H1 (cell line): ENCODE measurements at places on chromosomes 6 and 20. TPM values are rescaled to one million over a fixed set of nuclear protein-coding genes. Genes with fewer than 3 reads are reported as not detected.

- DNase-seq = no peak
These were observed 1.8 kb downstream of the MOCS1 start for GRCh38 chr6:39932386-39932910.

The EFCAB8 gene
- 0.02 and 0.06 TPM in 2 replicates for polyA plus RNA-seq

GRCh38 chr6:149317644-149318571 is at the start of gene TAB2:
Gene TAB2, plus strand, starts transcription at chr6:149317712. Its CDS starts 52,286 bp downstream, at chr6:149369998.
- DNase-seq = no peak

DNA sequence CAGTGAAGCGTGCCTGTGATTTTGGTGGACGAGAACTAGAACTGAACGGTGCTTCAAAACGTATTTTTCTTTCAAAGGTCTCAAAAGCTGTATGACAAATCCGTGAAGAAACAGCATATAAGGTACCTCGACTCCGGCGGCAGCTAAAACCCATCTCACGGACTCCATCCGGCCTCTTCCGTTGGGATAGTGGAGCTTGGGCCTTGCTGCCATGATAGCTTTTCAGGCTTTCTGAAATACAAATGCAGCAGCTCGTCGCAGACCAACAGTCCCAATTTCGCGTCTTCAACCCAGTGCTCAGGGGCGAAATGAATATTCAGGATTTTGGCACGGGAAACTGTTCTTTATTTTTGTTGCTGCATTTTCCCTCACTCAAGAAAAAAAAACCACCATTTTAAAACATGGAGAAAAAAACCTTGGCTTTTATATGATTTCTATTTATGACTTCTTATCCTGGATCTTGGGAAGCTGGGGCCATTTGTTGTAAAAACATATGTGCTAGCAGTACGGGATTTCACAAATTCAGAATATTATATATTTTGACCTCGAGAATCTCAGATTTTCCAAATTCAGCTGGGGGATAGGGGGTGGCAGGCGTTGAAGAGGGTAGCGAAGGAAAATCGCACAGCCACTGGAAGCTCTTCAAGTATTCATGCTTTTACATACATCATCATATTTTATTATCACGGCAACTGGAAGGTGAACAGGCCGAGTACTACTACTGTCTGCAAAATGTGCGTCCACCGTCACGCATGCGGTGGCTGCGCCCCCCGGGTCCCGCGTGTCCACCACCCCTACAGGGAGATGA is 849 bp downstream of the GSTA4 start:
- DNase-seq = no peak

The DEFB124 gene
- polyA plus RNA-seq = not detected in 2 replicates

The DAAM2 gene
- polyA plus RNA-seq = 1.5 and 1.8 TPM in 2 replicates

The PSORS1C2 gene
- 0.11 and 0.58 TPM in 2 replicates for polyA plus RNA-seq

The HMGCLL1 gene
- polyA plus RNA-seq = 0.06 TPM in 1 of 2 replicates, not detected in the other

The SYTL3 gene
- 0.27 and 0.28 TPM in 2 replicates for polyA plus RNA-seq

GRCh38 chr6:116352515-116353471 is 18.0 kb upstream of the DSE start:
- no peak for DNase-seq

DNA sequence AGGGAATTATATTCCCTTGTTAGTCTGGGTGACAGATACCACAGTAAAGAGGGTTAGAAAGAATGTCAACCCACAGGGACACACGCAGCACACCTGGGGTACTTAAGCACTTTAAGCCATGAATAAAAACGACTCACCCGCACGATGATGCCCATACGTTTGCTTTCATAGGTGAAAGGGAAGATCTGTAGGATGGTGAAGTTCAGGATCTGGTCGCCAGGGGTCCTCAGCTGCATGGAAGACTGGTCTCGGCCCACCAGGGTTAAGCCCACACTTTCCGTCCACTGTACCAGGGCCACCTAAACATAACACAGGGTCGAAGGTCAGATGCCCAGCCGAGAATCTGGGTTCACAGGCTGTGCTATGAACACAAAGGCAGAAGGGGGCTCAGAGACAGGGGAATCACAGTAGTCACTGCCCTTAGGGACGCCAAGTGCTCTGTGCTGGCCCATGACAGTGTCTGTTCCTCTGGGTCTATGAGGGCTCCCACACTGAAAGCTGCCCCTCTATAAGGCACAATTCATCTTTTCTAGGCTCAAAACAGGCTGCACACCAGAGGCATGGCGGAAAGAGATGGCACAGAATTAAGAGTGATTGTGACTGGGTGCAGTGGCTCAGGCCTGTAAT is 96.8 kb upstream of the NFATC2 start:
- DNase-seq = peak; percentile 51

The GGTLC1 gene
- polyA plus RNA-seq = not detected in 2 replicates

GRCh38 chr6:124463271-124463670 is 499.0 kb upstream of the RNF217 start:
- DNase-seq = no peak

The REM1 gene
- 0.05 TPM in 2 replicates for polyA plus RNA-seq

The EEF1A2 gene
- polyA plus RNA-seq = 7.4 and 17.5 TPM in 2 replicates

The PRR18 gene
- polyA plus RNA-seq = 0.08 and 0.16 TPM in 2 replicates

DNA sequence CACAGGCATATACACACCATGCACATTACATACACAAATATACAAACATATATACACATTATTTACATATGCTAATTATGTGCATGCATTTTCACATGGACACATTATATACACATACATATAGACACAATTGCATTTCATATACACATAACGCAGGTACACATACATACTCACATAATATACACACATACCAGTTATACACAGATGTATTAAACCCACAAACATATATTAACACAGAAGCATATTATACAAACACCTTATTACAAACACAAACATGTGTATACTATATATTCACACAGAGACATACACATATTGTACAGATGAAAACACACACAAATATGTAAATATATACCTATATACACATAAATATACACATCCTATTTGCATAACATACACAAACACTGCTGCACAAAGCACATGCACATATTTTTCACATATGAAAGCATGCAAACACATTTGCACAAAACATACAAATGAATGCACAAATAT is 140.2 kb downstream of the VEGFA start:
- no peak for DNase-seq

GRCh38 chr6:156916130-156916801 is 139.1 kb downstream of the ARID1B start:
- no peak for DNase-seq

- no peak for DNase-seq
These were observed 334.4 kb downstream of the QKI start for GRCh38 chr6:163748886-163749285.

- no peak for DNase-seq
These were observed 531.9 kb upstream of the MAN1A1 start for GRCh38 chr6:119881416-119881815.

The MUC22 gene
- polyA plus RNA-seq = 0.02 TPM in 1 of 2 replicates, not detected in the other

- DNase-seq = no peak
These were observed 5.6 kb downstream of the CD93 start for GRCh38 chr20:23080521-23080920.

DNA sequence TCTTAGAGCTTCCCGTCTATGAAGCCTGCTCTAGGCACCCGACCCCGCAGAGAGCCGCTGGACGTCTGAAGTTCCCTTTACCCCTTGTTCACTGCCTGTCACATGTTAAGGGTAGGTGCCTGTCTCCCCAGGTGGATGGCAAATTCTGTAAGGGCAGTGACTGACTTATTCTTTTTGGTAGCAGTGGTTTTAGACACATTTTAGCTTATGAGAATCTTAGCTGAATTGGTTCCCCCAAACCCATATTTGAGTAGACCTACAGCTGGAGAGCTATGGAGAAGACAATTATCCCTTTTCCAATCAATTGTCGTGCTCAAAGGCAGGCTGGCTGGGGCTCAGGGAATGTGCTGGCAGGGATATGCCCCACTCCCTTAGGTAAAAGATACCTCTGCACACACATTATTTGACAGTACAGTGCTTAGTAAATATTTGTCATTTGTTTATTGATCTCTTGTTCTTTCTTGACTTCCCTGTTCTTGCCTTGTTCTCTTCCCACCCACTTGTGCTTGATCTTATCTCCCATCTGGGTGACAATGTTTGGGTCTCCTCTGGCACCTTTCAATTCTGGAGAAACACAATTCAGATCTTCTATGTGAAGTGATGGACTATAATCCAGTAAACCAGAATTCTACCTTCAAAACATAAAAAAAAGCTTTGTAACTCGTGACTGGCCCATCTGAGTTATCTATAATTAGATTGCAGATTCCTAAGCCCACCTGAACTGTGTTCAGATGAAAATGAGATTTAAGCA is 114.3 kb upstream of the SLC2A12 start:
- no peak for DNase-seq
